GM23338 (cell line): ENCODE measurements at places on chromosomes 12 and 14. TPM values are rescaled to one million over a fixed set of nuclear protein-coding genes. Genes with fewer than 3 reads are reported as not detected.

Gene RNF212B
- not detected in 2 replicates for total RNA-seq

Gene ADGRD1
- total RNA-seq: 0.08 and 1.4 TPM in 2 replicates

DNA sequence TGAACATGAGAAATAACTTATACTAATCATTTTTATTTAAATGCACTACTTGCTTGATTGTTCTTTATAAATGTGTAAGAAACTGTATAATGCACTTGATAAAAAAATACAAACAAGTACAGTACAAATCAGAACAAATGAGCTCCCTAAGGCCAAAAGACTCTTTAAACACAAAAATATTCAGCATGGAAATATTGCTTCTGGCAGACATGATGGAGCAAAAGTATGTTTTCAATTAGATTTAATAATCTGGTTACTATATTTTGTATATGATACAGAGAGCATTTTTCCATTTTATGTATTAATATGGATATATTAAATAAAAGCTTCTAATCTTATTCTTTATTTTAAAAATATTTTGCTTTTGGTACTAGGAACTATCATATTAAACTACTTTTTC lies 800.2 kb upstream of the LRFN5 start:
- H3K4me3 ChIP-seq: no peak overlapping the region
- no peaks in the 10 kb centered on the region for H3K4me1 ChIP-seq
- no peaks in the 10 kb centered on the region for H3K36me3 ChIP-seq

DNA sequence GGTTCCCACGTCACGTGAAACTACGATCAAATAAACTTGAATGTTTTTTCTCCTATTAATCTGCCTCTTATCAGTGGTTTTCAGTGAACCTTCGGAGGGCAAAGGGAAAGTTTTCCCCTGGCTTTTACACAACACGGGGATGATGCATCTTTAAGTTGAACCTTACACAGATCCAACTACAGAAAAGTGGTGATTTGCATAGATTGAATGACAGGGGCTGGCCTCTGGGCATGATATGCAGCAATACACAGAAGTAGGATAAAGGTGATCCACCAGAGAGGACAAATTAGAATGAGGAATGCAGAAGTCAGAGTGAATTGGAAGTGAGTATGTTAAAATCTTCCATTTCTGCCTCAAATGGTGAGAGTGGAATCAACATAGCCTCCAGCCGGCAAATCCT lies 11.6 kb downstream of the GSG1 start:
- DNase-seq: no peak
- no peaks in the 10 kb centered on the region for H3K36me3 ChIP-seq
- H3K27ac ChIP-seq: no peak overlapping the region

- no peaks in the 10 kb centered on the region for H3K27me3 ChIP-seq
- H3K4me1 ChIP-seq: peaks cover 5% of the 10 kb centered on the region
- H3K27ac ChIP-seq: no peak overlapping the region
- DNase-seq: no peak
- H3K36me3 ChIP-seq: no peaks in the 10 kb centered on the region
Measured at GRCh38 chr14:95248432-95248831, 71.3 kb downstream of the CLMN start.

GRCh38 chr14:31806249-31806648 lies 245.0 kb downstream of the NUBPL start:
- no peaks in the 10 kb centered on the region for H3K27me3 ChIP-seq
- H3K27ac ChIP-seq: no peak overlapping the region
- no peak for DNase-seq
- no peaks in the 10 kb centered on the region for H3K36me3 ChIP-seq
- peaks cover 9% of the 10 kb centered on the region for H3K4me1 ChIP-seq
- H3K4me3 ChIP-seq: no peak overlapping the region

- no peaks in the 10 kb centered on the region for H3K27me3 ChIP-seq
- DNase-seq: no peak
- H3K27ac ChIP-seq: no peak overlapping the region
- no peaks in the 10 kb centered on the region for H3K36me3 ChIP-seq
- 0 out of 2 replicates have a peak, but pooled peaks cover 3% of the 10 kb centered on the region for H3K4me1 ChIP-seq
- H3K4me3 ChIP-seq: no peak overlapping the region
Measured at GRCh38 chr14:25484235-25484634, 434.3 kb upstream of the STXBP6 start.
